ENCODE measurements at places on chromosomes 3 and 15. TPM values are rescaled to one million over a fixed set of nuclear protein-coding genes. Genes with fewer than 3 reads are reported as not detected.

PLA2G4E gene
- total RNA-seq, result not detected

ILDR1 gene
- total RNA-seq, result not detected

CLK3 gene
- total RNA-seq, result 60.0 TPM

CDHR4 gene
- total RNA-seq, result not detected

SMCO1 gene
- not detected for total RNA-seq
